Stimulated activated CD4-positive, alpha-beta T cell treated with anti-CD3 and anti-CD28 coated beads, Interleukin-4, amount 100 ng/mL, for 4 hours (primary cell): ENCODE measurements at places on chromosomes 5 and 9.

GRCh38 chr9:92739346-92739970 lies 25.2 kb downstream of the BICD2 start:
- no peak for DNase-seq

GRCh38 chr5:81604193-81604592 lies 146.7 kb downstream of the SSBP2 start:
- DNase-seq = no peak

DNA sequence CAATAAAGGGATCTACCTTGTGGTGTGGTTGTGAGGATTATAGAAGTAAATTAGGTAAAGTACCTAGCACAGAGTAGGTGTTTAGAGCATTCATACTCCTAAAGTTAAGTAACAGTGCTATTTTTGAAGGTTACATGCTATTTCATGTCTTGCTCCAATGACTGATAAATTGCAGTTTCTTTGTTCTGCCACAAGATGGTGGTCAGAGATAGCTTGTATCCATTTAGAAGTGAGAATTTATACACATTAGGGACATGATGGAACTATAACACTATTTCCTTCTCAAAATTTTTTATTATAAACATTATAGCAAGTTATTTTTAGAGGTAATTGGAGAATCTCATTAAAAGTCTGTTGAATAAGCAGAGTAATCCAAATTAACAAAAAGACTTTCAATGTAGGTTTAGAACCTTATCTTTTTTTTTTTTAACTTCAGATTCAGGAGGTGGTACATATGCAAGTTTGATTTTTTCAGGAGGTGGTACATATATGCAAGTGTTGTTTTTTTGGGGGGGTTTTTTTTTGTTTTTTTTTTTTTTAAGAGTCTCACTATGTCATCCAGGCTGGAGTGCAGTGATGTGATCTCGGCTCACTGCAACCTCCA lies 17.1 kb downstream of the MTREX start:
- no peak for DNase-seq

DNA sequence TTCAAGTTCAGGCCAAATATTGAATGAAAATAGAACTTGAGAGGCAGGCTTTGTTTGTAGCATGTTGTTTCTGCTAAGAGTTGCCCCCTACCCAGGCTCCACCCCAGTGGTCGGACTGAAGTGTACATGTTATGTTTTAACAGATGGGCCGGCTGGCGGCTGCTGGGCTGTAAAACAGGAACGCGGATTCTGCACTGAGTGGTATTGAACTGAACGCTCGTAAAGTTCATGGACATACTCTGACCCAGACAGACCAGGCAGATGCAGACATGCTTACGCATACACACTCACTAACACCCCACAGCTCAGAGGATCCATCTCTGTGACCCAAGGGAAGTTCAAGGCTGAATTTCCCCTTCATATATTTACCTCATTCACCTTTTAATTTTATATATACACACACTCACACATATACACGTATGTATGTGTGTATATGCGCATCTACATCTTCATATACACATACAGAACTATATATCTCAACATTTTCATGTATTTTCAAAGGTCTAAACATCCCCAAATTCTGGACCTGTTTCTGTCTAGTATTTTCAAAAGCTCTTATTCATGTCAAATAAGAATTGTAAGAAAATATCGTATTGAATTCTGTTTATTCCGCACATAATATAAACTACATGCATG lies 1.4 kb downstream of the MARCHF3 start:
- DNase-seq = no peak

GRCh38 chr9:78685471-78685870 lies 388.5 kb downstream of the PSAT1 start:
- DNase-seq = no peak

DNA sequence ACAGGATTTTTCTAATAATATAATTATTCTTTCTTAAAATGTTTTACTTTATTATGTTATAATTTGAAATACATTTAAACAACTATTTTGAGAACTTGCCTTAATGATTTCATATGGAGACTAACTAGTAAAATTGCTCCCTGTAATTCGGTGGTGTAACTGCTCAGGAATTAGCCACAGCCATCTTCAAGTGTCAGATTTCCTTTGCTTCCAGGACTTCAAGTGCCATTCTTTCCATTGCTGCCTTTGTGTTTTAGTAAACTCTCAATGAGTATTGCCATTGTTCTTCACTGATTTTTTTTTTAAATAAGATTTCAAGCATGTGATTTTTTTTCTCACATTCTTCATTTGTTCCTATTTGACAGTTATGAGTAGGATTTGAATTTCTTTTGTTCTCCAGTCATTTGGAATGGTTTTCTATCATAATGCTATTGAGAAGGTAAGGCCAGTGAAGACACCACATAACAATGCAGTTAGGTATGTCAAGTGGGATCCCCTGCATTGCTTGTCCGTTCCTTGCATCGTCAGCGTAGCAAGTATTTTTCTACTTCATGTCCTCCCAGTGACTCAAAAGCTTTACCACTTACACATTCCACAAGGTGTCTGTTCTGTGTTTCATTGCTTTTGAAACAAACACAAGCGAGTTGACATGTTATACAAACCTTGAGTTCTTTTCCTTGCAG lies 83.7 kb downstream of the LNPEP start:
- DNase-seq = no peak

GRCh38 chr5:133736512-133736911 lies 124.2 kb upstream of the FSTL4 start:
- no peak for DNase-seq

DNA sequence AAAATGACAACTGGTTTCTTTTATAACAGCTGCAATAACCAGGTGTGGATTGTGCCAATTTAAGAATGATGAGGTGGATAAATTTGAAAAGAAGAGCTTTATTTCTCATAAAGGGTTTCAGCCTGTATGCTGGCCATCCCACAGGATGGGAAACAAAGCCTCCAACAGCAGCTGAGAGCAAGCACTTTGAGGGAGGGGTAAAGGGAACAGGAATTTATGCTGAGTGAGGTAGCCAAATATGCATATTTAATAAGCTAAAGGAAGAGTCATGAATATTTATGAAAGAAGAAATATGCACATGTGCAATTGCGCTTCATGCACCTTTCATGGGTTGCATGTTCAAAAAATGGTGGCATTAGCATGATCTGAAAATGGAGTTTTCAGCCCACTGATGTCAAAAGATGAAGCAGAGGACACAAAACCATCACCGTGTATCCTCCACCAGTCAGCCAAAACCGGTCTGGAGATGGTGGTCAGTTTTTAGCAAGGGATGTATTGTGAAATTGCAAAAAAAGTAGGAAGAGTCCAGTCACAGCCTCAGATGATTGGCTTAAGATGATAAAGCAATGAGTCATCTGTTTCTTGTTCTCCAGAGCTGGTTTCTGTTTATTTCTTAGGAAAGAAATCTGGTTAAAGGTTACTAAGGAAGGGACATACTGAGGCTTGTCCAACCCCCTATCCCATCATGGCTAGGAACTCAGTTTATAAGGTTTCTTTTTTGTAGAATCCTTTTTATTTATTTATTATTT lies 47.9 kb downstream of the DEPDC1B start:
- DNase-seq = no peak
